Fibroblast of gingiva (primary cell): ENCODE measurements at places on chromosomes 2 and 18.

GRCh38 chr2:25606892-25607291, 66.5 kb downstream of the DTNB start:
- peak; percentile 26 for DNase-seq

DNA sequence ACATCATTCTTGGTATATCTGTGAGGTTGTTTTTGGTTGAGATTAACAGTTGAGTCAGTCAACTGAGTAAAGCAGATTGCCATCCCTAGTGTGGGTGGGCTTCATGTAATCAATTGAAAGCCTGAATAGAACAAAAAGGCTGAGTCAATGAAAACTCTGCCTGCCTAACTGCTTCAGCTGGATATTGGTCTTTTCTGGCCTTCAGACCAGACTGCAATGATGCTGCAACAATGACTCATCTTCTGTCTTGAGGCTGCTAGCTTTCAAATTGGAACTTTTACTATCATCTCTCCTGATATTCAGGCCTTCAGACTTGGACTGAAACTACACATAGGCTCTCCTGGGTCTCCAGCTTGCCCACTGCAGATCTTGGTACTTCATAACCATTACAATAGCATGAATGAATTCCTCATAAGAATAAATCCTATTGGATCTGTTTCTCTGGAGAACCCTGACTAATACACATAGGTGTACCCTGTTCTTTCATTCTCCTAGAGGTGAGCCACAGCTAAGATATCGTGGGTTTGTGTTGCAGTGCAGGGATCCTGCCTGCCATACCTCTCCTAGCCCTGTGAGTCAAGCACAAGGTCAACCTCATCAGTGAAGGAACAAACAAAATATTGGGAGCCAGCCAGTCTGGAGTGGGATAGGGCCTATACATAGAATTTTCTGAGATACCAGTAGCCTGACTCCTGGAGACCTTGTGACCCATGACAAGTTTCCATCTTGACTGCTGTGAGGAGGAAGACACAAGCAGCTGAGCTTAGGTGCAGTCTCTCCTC, 473.8 kb downstream of the DCC start:
- DNase-seq: no peak

DNA sequence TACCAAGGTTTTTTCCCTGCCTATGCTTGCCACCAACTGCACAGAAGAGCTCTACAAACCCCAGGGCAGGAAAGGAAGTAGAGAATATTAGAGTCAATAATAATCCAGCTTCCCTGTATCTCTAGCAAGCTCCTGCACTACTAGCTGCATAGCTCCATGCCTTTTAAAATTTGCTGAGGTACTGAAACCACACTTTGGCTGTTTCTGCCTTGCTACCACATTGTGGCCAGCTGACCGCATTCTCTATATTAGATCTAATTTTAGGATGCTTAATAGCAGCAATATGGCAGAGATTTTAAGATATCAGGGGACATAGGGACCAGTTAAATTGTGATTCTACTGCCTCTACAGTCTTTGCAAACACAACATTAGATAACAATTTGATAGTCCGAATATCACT, 534.6 kb downstream of the MBD2 start:
- no peak for DNase-seq

GRCh38 chr2:26043862-26044696, 10.2 kb downstream of the RAB10 start:
- DNase-seq: peak; percentile 57

DNA sequence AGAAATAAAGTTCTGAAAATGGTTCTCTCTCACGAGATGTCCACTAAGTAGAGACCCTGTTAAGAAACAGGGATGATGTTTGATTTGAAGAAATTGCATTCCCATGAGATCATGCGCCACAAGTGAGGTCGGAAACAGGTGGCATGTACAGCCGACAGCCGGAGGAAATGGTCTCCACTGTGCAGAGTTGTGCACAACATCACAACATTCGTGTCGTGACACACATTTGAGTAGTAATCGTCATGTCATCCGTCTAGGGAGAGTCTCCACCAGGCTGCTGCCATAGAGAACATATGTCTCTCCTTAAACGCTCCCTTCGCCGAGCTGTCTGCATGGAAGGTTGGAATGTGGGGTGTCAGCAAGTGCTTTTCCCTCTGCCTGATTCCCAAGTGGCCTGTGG, 84.7 kb downstream of the ASAP2 start:
- DNase-seq: no peak

GRCh38 chr2:222427646-222428301, 3.4 kb downstream of the SGPP2 start:
- DNase-seq: no peak

DNA sequence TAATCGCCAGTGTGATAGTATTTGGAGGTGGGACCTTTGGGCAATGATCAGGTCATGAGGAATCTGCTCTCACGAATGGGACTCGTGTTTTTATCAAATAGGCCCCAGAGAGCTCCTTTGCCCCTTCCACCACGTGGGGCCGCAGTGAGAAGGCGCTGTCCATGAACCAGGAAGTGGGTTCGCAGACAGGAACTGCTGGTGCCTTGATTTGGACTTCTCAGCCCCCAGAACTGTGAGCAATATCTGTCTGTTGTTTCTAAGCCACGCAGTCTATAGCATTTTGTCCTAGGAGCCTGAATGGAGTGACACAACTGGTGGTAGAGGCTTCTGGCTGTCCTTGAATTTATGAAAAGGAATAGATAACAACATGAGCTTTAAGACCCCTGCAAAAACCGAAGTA, 111.2 kb upstream of the HDAC4 start:
- DNase-seq: no peak

DNA sequence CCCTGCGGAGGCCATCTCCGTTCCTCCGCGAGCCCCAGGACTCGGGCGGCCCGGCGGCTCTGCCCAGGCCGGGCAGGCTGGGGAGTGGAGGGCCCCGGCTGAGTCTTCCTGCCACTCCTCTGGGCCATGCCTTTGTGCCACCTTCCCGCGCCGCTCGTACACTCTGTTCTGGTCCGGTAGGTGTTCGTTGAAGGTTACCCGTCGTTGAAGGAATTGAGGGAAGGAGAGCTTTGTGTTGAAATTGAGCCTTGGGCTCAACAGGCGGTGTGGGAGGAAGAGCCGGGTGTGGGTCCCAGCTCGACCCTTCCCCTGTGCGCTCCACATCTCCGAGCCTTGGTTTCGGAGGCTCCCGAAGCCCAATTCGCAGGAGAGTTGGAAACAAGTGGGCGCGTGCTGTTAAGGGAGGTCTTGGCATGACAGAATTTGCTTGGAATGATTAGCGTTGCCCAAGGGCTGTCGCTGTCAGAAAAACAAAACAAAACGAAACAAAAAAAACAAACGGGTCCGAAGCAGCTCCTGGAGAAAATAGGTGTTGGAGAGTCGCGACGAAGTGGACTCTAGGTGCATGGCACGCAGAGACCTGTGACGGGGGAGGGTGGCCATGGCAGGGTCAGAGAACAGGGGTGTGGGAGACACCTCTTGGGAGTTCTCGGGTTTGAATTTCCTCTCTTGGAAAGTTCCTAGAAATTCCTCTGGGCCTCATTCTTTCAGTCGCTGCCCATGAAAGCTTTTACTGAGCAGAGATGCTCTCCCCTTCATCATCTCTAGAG, 1.2 kb upstream of the MZT2A start:
- no peak for DNase-seq

- DNase-seq: no peak
Observed at GRCh38 chr2:161373942-161374341, 42.2 kb upstream of the TBR1 start.

GRCh38 chr2:119647440-119648169, 31.4 kb upstream of the TMEM177 start:
- DNase-seq: no peak

GRCh38 chr2:232882505-232883115, 12.5 kb downstream of the SNORC start:
- no peak for DNase-seq

GRCh38 chr2:136550181-136550580, 215.2 kb upstream of the THSD7B start:
- DNase-seq: no peak

- no peak for DNase-seq
Observed at GRCh38 chr18:10242936-10243680, 211.3 kb upstream of the APCDD1 start.

GRCh38 chr2:151833984-151834383, 5.8 kb upstream of the ARL5A start:
- no peak for DNase-seq

GRCh38 chr2:100632037-100632436, 69.2 kb downstream of the PDCL3 start:
- DNase-seq: no peak

DNA sequence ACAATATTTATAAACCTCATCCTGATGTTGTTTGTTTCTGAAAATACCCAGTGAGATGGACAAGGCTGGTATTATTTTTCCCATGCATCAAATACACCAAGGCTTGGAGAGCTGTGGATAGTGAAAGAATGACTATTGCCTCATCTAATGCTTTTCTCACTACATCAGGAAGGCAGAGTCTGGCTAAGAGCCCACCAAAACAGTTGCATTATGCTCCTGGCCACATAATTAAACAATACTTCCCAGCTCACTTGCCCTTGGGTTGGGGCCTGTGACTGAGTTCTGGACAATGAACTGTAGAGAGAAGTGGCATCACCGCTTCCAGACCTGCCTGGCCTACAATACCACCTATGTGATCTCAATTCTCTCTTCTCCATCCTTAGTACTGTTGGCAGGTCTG, 46.4 kb upstream of the REEP1 start:
- DNase-seq: peak; percentile 76

DNA sequence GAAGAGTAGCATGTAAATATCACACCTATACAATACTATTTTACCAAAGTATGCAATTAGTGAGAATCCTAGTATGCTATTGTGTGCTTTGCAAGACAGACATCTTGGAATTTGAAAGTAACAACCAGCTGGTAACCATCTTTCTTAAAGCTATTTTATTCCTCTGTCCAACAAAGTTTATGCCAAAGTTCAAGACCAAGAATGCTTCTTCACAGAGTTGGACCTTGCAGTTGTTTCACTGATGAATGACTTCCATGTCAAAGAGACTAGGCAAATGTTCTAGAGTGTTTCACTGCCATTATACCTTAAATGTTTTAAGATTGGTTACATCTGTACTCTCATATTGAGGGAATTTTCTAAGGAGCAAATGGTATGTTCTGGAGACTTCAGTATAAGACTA, 215.2 kb upstream of the CRIM1 start:
- no peak for DNase-seq

DNA sequence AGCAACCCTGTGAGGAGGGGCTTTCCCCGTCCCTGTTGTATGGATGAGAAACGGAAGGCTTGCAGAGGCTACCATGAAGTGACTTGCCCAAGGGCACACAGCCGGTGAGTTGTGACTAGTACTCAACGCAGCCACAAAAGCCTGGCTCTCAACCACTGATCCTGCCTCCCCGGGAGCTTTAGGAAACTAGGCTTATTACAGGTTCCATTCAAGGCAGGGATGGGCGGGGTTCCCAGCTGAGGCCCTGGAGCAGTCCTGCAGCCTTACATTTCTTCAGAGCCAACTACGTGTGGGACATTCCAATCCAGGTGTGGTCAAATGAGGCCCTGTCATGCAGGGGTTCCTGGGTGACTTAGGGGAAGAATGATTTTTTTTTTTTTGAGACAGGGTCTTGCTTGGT, 59.6 kb downstream of the MEX3C start:
- no peak for DNase-seq

GRCh38 chr2:68248361-68248760, 4.0 kb downstream of the PPP3R1 start:
- no peak for DNase-seq

DNA sequence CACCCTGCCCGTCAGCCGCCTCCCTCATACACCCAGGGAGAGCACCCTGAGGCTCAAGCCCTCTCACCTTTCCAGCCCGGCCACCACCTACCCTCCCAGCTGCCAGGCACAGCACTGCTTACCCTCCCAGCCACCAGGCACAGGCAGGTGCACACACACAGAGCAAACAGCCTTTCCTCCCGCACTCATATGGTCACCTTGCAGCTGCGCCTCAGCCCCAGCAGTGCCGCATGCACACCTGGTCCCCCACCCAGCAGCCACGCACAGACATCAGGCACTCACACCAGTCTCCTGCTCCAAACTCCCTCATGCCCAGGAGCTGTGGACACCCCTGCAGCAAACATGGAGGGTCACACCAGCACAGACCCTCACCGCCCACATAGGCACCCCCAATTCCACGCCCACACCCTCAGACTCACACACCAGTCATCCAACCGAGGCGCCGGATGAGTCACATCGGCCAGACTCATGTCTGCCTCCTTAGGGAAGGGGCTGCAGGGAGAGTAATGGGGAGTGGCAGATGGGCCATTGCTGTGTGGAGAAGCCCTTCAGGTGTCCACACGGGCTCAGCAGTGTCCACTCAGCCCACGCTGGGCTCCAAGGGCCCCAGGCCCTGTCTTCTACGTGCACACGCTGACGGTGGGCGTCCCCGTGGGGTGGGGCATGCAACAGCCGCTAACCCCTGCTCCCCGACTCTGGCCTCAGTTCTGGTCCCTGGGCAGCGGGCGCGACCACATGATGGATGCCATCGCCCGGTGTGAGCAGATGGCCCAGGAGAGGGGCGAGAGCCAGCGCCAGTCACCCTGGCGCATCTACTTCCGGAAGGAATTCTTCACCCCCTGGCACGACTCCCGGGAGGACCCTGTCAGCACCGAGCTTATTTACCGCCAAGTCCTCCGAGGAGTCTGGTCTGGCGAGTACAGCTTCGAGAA, 22.3 kb upstream of the GPR17 start:
- no peak for DNase-seq

- no peak for DNase-seq
Observed at GRCh38 chr2:181128199-181128598, 147.8 kb downstream of the UBE2E3 start.

DNA sequence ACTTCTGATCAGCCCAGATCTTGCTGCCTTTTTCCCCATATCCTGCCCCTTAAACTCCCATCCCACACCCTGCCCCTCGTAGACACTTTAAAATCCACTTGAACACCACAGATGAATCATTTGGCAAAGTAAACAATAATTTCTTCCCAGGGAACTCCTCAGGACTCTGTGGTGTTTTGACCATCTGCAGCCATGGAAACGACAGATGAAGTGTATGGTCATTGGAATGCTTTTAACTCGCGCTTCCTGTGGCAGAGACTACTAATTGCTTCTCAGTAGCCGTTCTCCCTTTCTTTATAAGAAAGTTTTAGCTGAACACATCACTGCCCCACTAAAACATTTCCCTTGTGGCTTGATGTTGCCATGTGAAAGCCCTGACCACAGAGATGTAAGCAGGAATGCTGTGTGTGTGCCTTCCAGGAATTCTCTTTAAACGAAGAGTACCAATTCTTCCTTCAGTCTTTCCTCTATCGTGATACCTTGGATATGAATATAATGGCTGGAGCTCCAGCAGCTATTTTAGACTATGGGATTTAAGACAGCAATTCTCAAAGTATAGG, 92.7 kb upstream of the PARD3B start:
- DNase-seq: peak; percentile 95

- DNase-seq: no peak
Observed at GRCh38 chr2:96878796-96879544, 9.1 kb upstream of the SEMA4C start.

DNA sequence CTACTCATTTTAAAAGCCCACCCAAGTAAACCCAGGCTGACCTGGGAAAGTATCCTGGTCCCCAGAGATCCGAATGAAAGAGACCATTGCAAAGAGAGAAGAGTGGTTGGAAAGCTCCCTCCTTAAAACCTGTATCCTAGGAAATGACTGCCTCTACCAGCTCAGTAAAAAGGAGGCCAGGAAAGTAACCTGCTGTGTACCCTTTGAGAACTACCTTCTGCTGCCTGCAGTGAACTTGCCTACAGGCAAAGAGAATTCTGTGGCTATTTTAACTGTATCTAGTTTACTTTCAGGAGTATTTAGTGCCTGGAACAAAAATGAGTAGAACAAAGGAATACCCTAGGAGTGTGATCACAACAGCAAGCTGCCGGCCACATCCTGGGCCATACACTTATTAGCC, 641.7 kb upstream of the NRXN1 start:
- no peak for DNase-seq
